IMR-90 (cell line): ENCODE measurements at places on chromosomes 7 and 10. TPM values are rescaled to one million over a fixed set of nuclear protein-coding genes. Genes with fewer than 3 reads are reported as not detected.

- DNase-seq = no peak
Observed at GRCh38 chr7:25861601-25862260, 290.3 kb upstream of the NFE2L3 start.

- no peak for DNase-seq
Observed at GRCh38 chr7:120334475-120334874, 61.5 kb downstream of the KCND2 start.

- DNase-seq = no peak
Observed at GRCh38 chr7:70044064-70044463, 445.8 kb downstream of the AUTS2 start.

Gene MIOS
- 8.9 and 10.6 TPM in 2 replicates for polyA plus RNA-seq

DNA sequence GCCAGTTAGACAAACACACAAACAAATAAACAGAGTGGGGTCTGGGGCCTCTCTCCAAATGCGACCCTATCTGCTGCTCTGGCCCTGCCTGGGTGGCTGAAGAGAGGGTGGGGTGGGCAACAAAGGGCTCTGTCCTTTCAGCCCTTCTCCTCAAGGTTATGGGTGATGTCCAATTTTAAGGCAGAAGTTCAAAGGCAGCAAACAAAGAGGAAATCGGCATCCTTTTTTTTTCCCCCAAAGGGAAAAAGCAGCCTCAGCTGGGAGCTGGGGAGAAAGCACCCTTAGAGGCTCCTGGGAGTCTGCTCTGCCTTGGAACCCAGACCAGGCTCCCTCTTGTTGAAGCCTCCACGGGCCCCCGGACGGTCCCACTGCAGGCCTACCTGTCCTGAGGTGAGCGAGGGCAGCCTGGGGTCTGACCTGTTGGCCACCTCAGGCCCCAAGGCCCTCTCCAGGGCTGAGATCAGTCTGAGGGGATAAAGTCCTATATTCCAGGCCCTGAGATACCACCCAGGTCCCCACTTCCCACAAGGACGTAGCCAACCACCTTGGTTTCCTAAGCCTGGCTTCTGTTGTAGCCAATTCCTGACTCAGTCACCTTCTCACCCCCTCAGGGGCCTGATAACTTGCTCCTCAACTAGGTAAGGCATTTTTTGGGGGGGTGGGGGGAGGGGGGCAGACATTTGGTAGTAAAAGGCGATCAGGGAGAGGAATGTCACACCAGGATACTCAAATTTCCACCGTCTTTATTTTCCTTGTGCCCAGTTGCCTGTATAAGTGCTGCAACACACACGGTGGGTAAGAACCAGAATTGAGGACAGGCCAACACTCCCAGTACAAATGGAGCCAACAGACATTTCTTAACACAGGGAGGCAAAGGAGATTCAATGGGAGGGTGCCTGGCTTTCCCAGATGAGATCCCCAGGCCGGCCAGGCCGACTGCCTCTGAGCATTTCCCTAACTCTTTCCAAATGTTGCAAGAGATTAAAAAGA is 4.3 kb downstream of the HOXA11 start:
- DNase-seq = no peak

- no peak for DNase-seq
Observed at GRCh38 chr7:102424129-102424551, 9.2 kb upstream of the ORAI2 start.

GRCh38 chr10:6054884-6055283 is 7.3 kb downstream of the IL2RA start:
- DNase-seq = no peak
